Activated CD8-positive, alpha-beta memory T cell treated with anti-CD3 and anti-CD28 coated beads for 1 hour (primary cell): ENCODE measurements at places on chromosomes 2 and 18.

DNA sequence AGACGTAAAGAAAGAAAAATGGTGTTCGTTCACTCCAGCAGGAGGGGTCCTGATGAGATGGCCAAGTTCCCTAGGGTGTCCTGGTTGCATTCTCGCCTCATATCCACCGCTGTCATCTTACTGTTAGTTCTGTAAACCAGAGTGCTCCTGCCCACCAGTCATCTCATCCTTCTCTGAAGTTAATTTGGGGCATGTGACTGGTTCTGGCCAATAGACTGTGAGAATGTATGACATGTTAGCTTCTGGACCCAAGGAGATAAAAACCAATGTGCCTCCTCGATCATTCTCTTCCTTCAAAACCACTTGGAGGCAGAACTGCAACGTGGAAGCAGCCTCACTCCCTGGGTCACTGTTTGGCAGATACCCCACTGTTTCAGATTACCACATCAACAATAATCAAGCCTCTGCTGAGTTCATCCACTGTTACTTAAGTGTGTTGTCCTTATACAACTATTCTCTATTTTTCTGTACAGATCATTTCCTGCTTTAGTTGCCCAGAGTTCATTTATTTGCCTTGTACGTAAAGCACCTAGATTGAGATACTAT lies 759.1 kb downstream of the TSN start:
- no peak for DNase-seq

DNA sequence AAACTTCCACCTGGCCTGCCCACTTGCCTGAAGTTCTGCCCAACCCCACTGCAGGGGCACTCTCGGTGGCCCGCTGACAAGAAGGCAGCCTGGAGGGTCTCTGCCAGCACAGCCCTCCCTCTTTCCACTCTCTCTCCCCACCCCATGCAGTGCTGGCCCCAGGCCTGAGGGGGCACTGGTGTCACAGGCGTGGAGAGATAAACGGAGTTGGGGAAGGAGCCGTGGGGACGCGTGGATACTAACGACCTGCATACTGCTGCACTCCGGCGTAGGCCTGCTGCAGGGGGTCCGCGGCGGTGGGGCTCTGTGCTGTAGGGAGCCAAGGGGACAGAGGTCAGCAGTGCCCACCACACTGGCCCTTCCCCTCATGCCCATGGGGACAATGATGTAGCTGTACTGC lies 299.3 kb downstream of the CELF4 start:
- no peak for DNase-seq

DNA sequence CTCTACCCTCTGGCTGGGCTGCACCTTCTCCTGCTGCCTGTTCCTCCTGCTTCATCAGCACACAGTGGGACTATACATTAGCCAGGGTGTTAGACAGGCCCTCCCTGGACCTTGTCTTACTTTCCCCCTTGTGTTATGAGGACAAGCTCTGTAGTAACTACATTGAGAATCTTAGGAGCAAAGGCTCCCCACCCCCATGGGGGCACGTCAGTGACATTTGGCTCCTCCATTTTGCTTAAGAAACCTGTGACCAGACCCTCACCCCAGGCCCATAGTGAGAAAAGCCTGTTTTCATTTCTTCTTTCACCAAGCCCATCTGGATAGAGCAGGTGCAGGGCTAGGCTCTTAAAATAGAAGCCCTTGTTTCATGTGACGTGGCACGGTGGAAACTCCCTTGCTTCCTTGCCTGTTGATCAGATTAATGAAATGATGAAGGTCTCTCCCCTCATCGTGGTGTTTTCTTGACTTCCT lies 146.7 kb downstream of the RPIA start:
- DNase-seq = no peak

DNA sequence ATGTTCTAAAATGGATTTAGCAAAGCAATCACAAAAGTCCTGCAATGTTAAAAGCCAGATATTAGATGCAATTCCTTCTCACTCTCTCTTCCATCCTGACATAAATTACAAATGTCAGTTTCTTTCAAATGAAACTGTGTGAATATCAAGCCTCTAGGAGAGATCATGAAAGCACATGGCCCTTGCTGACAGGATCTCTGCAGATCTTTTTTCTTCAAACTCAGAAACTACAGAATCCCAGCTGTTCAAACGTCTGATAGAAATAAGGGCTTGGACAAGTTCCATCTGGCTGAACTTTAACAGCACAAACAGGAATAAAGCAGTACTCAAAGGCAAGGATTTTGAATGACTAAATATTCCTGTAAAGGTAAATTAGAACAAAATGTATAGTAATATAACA lies 47.6 kb downstream of the PDE1A start:
- no peak for DNase-seq

GRCh38 chr2:111910609-111911277 lies 12.3 kb downstream of the MERTK start:
- no peak for DNase-seq

DNA sequence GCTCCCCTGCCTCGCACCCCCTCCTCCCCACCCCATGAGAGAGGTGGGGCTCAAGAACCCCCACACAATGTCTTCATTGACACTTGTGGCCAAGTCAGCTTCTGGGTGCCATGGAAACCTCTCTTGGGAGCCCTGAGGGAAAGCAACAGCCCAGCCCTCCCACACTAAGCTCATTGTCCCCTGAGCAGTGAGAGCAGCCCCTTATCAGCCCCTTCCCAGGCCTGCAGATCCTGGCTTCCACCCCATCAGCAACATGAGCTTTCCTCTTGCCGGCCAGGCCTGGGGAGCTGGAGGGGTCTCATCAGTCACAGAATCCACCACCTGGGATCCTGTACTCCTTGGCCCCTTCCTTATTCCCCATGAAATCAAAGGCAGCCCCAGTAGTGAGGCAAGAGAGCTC lies 107.8 kb upstream of the ST3GAL5 start:
- DNase-seq = no peak
